ENCODE measurements at places on chromosomes 7 and 10.

- DNase-seq, result no peak
Observed at GRCh38 chr10:27624941-27625340, 120.7 kb downstream of the MKX start.

GRCh38 chr10:79487296-79488194 lies 24.8 kb upstream of the EIF5AL1 start:
- DNase-seq, result peak; percentile 66

GRCh38 chr7:133703547-133703946 lies 423.6 kb upstream of the LRGUK start:
- no peak for DNase-seq

GRCh38 chr10:75355706-75356105 lies 45.9 kb downstream of the ZNF503 start:
- no peak for DNase-seq

GRCh38 chr10:17101257-17101909 lies 28.2 kb downstream of the CUBN start:
- no peak for DNase-seq

- DNase-seq, result peak; percentile 41
Observed at GRCh38 chr7:104267701-104268368, 60.0 kb upstream of the ORC5 start.

GRCh38 chr7:123935436-123936381 lies 10.7 kb downstream of the SPAM1 start:
- no peak for DNase-seq

DNA sequence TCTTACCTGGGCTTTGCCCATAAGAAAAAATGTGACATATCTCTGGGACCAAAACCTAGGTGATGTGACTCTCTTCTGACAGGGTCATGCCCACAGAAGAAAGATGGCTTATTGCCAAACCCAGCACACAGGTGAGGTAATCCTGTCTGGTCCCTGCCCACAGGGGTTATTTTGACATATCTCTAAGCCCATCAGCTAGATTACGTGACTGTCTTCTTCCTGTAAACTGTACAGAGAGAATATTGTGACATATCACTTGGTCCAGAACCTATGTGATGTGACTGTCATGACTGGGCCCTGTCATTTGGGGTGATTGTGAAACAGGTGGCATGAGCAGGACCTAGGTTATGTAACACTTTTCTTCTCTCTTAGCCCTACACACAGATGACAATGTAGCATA lies 48.8 kb upstream of the ZNF680 start:
- no peak for DNase-seq

GRCh38 chr10:107814865-107815487 lies 650.5 kb upstream of the SORCS1 start:
- peak; percentile 55 for DNase-seq

DNA sequence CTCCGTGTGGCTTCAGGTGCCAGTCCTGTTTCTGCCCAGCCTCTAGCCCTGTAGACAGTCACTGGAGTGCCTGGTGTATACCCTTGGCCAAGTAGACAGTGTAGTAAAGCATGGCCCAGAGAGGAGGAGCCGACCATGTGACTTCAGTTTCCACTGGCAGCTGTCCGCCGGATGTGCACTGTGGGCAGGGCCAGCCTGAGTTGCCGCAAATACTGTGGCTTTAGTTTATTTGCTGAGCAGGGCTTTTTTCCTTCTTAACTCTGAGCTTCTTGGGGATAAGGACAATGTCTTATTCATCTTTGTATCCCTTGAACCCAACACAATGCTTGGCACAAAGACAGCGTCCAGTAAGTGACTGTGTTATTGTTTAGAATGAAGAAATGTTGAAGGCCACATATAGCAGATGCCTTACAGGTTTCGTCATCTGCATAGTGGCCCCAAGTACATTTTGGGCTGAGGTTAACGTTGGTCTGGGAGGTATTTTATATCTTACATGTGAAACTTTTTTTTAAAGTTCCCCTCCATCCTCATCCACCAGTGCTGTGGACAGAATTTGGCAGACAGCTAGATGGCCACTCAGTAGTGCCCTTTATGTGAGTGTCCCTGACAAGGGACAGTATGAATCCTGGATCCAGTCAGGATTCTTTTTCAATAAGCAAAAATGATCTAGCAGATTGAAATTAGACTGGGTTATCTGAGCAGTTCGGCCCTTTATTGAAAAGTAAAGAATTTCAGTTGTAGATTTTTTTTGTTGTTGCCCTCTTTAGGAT lies 40.6 kb downstream of the CYP17A1 start:
- peak; percentile 65 for DNase-seq

- DNase-seq, result no peak
Observed at GRCh38 chr7:80517282-80517747, 5.5 kb upstream of the GNAT3 start.

GRCh38 chr7:35905555-35905954 lies 104.7 kb downstream of the SEPTIN7 start:
- DNase-seq, result no peak

- no peak for DNase-seq
Observed at GRCh38 chr10:83963446-83963845, 175.9 kb upstream of the GHITM start.

GRCh38 chr7:128869944-128870285 lies 7.3 kb downstream of the ATP6V1F start:
- no peak for DNase-seq

DNA sequence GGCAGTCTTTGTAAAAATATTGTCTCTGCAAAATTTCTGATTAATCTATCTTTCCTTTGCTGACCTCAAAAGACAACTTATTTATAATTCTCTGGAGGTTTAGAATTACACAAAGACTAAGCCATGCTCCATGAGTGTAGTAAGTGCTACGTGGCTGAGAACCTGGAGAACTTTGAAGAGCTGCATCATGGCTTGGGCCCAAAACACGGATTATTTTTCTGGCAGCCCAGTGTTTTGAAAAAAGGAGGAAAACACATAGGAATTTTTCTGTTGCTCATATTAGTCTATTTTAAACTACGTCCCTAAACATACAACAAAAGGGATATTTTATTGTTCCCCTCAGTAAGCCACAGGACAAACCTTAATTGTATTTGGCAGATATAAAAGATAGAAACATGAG lies 360.7 kb upstream of the MYO3A start:
- no peak for DNase-seq

- no peak for DNase-seq
Observed at GRCh38 chr10:87861566-87861952, 1.8 kb downstream of the KLLN start.

DNA sequence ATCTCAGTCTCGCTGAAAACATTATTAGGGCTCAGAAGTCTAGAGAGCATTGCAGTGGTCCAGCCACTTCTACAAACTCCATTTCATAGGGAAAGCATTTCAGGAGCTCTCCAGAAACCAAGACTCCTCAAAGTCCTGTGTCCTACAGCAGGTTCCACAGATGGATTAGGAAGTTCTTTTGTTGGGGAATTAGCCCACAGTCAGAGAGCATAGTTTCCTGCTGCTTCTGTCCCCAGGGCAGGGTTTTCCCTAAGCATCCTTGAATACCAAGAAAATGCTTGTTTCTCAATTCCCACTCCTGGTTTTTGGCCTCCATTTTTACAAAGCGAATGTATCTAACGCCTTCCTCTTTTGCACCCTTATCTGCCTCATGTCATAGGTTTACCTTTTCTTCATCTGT lies 235.9 kb upstream of the PODXL start:
- no peak for DNase-seq

GRCh38 chr10:97401455-97401919 lies 347 bp upstream of the RRP12 start:
- DNase-seq, result no peak

GRCh38 chr10:91613411-91614187 lies 19.3 kb downstream of the PPP1R3C start:
- DNase-seq, result no peak

DNA sequence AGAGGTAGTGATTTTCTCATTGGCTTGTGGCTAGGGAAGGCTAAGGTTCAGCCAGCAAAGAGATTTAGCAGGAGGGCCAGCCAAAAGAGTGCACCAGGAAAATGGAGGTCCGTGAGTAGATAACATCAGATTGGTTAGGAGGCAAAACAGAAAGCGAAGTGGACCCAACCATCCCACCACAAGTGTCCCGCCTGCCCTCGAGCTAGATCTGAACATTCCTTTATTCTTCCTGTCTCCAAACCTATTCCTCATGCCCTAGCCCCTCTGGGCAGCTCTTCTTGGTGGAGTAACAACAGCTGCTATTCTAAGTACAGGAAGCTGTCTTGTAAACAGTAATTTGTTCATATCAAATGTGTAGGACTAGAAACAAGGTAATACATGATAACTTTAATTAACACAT lies 85.7 kb upstream of the BET1 start:
- DNase-seq, result no peak

- DNase-seq, result no peak
Observed at GRCh38 chr10:110357252-110357780, 52.6 kb upstream of the SMNDC1 start.

- DNase-seq, result no peak
Observed at GRCh38 chr10:13741438-13741837, 154.7 kb downstream of the PRPF18 start.

GRCh38 chr7:155188357-155188756 lies 109.3 kb upstream of the INSIG1 start:
- DNase-seq, result no peak

GRCh38 chr7:140203556-140203955 lies 26.8 kb upstream of the KDM7A start:
- DNase-seq, result no peak

- DNase-seq, result no peak
Observed at GRCh38 chr10:96441987-96442643, 71.6 kb downstream of the TLL2 start.

GRCh38 chr7:71507680-71508602 lies 376.0 kb downstream of the GALNT17 start:
- DNase-seq, result no peak

- no peak for DNase-seq
Observed at GRCh38 chr10:70617798-70618568, 15.4 kb upstream of the PRF1 start.

DNA sequence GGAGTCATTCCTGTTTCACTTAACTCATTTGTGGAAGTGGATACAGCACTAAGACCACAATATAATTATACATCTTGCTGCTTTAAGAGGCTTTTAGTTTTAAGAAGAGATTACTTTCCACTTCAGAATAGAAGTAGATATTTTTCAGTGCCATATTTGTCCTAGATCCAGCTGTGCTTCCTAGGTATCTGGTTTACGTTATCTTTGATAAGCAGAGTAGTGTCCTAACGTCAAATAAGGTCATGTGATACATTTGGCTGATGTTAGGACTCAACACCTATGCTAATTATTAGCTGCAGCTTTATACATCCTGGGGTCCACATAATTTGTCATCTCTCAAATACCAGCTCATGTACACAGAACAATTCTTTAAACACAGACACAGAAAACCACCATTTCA lies 196.2 kb upstream of the SMIM30 start:
- DNase-seq, result no peak

- DNase-seq, result no peak
Observed at GRCh38 chr7:157408258-157409101, 71.7 kb downstream of the DNAJB6 start.

DNA sequence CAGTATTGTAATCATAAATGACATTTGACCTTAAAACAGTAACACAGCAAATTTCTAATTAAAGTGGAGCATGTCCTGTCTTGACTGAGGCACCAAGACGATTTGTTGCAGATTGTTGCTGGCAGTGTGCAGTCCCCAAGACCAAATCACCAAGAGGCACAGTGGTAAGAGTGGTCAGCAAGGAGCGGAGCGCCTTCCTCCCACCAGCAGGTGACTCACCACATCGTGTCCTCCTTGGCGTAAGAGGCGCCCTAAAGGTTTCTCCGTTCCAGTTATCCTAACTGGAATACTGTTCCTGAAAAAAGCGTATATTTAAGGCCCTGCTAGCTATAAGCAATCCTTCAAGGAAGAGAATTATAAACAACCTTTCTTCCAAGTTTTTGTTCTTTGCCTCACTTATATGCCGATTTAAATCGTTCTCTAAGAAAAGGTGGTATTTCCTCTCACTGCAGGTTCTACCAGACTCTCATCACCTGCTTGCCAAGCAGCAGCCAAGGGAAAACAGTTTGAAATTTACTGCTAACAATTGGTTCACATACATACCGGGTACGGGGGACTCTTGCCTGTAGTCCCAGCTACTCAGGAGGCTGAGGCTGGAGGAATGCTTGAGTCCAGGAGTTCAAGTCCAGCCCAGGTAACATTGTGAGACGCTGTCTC lies 10.7 kb upstream of the REPIN1 start:
- DNase-seq, result no peak

GRCh38 chr7:23022258-23022769 lies 8.4 kb upstream of the HYCC1 start:
- DNase-seq, result no peak

- peak; percentile 46 for DNase-seq
Observed at GRCh38 chr10:100043796-100044195, 34.0 kb upstream of the DNMBP start.

- no peak for DNase-seq
Observed at GRCh38 chr10:23174074-23174976, 17.8 kb upstream of the PTF1A start.

GRCh38 chr10:113125612-113126011 lies 175.6 kb downstream of the TCF7L2 start:
- DNase-seq, result no peak

- DNase-seq, result no peak
Observed at GRCh38 chr10:24404567-24404966, 195.6 kb downstream of the KIAA1217 start.

GRCh38 chr10:122113161-122113944 lies 124.4 kb downstream of the TACC2 start:
- DNase-seq, result peak; percentile 5

DNA sequence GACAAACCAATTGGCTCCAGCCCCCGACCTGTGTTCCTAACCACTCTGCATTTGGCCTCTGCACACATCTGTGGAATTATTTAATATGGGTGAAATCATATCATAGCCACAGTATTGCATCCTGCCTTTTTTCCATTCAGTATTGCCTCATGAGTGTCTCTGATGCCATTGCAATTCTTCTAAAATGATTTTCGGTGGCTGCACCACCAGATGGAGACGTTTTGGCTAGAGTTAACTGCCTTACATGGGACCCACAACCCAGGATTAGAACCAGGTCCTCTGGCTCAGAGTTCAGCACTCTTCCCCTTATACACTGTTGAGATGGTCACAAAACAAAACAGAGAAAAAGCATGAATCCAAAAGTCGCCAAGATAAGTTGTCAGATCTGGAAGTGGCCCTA lies 180.8 kb downstream of the EMX2 start:
- DNase-seq, result no peak

DNA sequence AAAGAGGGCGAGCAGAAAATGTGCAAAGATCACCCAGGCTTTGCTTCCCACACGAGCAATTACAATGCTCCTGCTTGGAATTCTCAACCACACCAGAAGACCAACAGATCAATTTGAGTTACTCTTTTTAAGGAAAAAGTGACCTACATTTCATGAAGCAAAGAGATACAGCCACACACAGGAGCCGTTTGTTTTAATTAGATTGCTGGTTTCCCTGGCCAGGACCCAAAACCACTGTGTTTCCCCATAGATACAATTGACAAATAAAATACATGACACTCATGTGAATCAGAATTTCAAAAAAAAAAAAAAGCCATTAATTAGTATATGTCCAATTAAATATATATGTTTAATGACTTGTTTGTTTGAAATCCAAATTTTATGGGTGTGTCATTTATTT lies 458.3 kb downstream of the PLXDC2 start:
- no peak for DNase-seq

Measured in KBM-7 (cell line).